Fibroblast of lung (primary cell): ENCODE measurements at places on chromosomes 6 and 20. TPM values are rescaled to one million over a fixed set of nuclear protein-coding genes. Genes with fewer than 3 reads are reported as not detected.

DNA sequence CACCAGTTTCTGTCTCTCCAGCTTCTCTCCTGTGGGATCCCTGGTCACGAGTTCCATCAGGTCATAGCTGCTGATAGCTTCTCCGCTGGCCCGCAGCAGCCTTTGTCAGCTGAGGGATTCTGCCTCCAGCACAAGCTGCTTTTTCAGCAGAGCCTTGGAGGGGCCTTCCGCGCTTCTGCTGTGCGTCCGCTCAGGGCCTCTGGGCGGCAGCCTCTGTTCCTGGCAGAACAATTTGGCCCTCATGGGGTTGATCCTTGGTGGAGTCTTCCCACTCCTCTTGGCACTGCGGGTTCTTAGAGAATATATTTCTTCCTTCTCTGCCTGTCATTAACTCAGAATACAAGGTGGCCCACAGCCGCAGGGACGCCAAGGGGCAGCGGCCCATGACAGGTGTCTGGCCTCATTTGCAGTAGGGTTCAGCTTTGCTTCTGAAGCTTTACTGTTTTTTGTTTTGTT lies 158.8 kb downstream of the DTNBP1 start:
- DNase-seq: peak; percentile 38

DNA sequence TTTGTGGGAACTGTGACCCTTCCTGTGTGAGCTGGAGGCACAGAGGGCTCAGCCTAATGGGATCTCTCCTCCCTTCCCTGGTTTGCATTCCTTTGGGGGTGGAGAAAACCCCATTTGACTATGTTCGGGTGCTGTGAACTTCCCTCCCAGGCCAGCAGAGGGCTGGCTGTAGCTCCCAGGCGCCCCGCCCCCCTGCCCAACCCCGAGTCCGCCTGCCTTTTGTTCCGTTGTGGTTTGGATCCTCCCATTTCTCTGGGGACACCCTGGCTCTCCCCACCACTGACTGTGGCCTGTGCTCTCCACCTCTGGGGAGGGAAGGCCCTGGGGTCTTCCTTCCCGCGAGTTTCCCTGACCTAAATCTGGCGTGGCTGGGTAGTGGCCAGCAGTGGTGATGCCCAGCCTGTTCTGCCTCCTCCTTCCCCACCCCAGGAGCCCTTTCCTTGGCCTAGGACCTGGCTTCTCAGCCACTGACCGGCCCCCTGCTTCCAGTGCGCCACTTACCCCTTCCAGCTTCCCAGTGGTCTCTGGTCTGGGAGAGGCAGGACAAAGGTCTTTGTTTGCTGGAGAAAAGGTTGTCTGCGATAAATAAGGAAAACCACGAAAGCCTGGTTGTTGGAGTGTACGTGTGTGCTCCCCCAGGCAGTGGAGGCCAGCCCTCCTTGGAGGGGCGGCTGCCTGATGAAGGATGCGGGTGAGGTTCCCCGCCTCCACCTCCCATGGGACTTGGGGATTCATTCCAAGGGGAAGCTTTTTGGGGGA lies 4.9 kb downstream of the VEGFA start:
- DNase-seq: peak; percentile 71

DNA sequence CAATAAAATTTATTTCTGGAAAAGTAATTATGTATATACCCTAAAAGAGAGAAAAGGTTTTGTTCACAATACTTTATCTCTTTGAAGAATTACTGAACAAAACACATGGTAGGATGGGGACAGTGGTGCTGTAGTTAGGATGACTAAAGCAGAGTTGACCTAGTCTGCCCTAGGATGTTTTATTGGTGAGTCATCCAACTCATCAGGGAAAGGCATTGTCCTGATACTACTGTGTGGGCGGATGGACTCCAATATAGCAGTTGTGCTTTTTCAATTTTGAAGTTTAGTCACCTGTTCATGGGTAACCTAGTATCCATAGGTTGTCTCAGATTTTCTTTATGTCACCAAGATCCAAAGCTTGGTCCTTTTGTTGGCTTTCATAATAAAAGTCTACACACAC lies 53.3 kb upstream of the EYS start:
- no peak for DNase-seq

- DNase-seq: no peak
Measured at GRCh38 chr20:14984768-14985622, 647.6 kb upstream of the FLRT3 start.

DNA sequence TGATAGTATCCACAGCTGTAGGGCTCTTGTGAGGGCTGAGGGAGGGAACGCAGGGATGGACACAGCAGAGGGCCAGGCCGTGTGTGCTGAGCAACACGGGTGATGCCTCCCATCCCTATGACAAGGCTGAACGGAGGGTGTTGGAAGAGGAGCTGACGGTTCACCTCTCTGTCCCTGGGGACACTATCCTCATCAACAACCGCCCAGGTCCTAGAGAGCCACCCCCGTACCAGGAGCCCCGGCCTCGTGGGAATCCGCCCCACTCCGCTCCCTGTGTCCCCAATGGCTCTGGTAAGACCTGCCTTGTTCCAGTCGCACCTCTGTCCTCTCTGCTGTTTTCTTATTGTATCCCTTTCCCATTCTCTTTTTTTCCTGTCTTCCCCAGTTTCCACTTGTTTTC lies 10.1 kb downstream of the DDR1 start:
- DNase-seq: no peak

GRCh38 chr20:52665441-52665840 lies 306.7 kb upstream of the TSHZ2 start:
- DNase-seq: no peak

DNA sequence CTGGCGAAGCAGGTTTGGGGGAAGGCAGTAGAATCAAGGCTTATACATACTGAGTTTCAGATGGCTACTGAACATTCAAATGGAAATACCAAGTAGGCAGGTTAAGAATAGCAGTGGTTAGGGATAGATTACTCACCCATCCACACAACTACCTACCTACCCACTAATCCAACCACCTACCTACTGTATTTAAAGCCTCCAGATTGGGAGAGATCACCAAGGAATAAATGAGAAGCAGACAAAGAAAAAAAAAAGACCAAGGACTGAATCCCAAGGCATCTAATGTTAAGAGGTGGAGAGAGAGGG lies 68.3 kb upstream of the SMIM29 start:
- DNase-seq: no peak

The NKX2-2 gene
- total RNA-seq: not detected in 2 replicates

DNA sequence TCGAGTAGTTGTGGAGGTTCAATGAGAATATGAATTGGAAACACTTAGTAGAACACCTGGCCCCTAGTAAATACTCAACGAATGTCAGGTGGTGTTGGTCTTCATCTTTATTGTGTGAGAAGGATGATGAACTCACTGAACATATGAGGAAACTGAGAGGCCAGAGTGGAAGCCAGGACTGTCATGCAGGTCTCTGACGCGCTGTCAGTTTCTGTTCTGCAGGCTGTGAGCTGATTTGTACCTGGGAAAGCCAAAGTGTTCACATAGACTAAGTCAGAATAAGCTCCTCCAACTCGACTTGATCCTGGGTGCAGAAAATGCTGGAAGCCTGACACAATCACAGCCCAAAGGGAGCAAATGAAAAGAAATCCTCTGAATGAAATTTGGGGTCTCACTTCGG lies 222.2 kb downstream of the LY86 start:
- no peak for DNase-seq

DNA sequence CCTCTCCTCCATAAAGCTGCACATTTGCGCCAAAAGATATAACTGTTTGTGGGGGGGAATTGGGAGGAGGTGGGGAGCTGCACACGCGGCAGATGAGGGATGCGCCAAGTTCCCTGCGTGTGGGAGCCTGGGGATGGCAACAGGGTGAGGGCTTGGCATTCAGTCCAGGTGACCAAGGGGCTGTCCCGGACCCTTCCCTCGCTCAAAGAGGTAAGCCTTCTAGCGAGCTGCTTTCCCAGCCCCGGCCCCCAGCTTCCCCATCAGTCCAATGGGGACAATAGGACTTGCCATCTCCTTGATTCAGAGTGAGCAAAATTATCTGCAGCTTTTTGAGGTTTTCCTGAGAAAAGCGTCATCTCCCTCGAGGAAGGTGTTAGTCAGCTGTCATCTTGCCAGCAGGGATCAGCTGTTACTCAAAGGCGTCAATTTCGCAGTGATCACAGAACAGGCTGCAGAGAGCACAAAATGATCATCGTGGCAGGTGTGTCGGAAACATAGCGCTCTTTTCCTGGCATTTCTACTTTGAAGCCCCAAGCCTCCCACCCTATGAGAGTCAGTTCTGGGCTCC lies 21.3 kb downstream of the ZNF831 start:
- DNase-seq: no peak

The TRIM15 gene
- total RNA-seq: not detected in 2 replicates

- no peak for DNase-seq
Measured at GRCh38 chr6:20965915-20966314, 431.7 kb downstream of the CDKAL1 start.

GRCh38 chr6:56435326-56435725 lies 187.9 kb upstream of the COL21A1 start:
- DNase-seq: no peak

GRCh38 chr6:1849691-1850090 lies 240.0 kb downstream of the FOXC1 start:
- DNase-seq: no peak

The ARHGAP40 gene
- total RNA-seq: not detected in 2 replicates

The HLA-DQA1 gene
- 0.26 TPM in 1 of 2 replicates, not detected in the other for total RNA-seq

- no peak for DNase-seq
Measured at GRCh38 chr6:32589596-32590449, at the start of gene HLA-DRB1. Gene HLA-DRB1, minus strand, starts transcription at chr6:32589848. Its CDS starts 106 bp downstream, at chr6:32589742.

- DNase-seq: no peak
Measured at GRCh38 chr6:25888626-25889025, 14.6 kb upstream of the SLC17A3 start.

The THBS2 gene
- 269 and 473 TPM in 2 replicates for total RNA-seq

- DNase-seq: no peak
Measured at GRCh38 chr6:154611241-154611640, 100.8 kb upstream of the CNKSR3 start.

The COL20A1 gene
- not detected in 2 replicates for total RNA-seq

DNA sequence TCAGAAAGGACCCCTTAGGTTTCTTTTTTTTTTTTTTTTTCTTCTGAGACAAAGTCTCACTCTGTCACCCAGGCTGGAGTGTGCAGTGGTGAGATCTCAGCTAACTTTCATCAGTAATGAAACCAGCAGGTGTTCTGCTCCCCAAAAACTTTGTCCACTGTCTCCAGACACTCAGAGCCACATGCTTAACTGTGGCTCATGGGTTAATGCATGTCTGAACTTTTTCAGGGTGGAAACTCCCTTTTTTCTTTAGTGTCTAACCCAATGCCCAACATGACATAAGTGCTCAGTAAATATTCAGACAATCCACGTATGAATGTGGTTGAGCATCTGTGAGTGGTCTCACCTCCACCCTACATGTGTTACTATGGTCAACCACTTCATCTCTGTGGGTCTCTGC lies 45.4 kb downstream of the MYB start:
- no peak for DNase-seq

GRCh38 chr20:33896509-33896908 lies 85.4 kb downstream of the CHMP4B start:
- DNase-seq: peak; percentile 75

The HLA-DMB gene
- 0.51 and 0.83 TPM in 2 replicates for total RNA-seq

GRCh38 chr6:52522655-52523054 lies 54.2 kb downstream of the TRAM2 start:
- DNase-seq: peak; percentile 62

DNA sequence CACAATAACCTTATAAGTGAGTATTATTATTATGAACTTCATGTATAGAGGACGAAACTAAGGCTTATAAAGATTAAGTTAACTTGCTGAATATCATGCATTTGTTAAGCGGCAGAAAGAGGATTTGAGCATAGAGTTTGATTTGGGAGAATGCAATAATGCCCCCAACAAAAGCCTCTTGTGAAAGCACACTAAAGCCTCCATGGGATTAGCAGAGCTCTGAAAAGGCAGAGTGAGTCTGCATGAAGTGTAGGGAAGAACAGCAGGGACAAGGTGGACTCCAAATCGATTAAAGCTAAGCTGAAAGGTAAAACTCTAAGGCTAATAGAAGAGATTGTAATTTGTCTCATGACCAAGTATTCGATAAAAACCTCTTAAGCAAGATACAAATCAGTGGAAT lies 100.3 kb downstream of the SH3BGRL2 start:
- DNase-seq: no peak

- no peak for DNase-seq
Measured at GRCh38 chr6:4908062-4908461, 95.8 kb downstream of the RPP40 start.

DNA sequence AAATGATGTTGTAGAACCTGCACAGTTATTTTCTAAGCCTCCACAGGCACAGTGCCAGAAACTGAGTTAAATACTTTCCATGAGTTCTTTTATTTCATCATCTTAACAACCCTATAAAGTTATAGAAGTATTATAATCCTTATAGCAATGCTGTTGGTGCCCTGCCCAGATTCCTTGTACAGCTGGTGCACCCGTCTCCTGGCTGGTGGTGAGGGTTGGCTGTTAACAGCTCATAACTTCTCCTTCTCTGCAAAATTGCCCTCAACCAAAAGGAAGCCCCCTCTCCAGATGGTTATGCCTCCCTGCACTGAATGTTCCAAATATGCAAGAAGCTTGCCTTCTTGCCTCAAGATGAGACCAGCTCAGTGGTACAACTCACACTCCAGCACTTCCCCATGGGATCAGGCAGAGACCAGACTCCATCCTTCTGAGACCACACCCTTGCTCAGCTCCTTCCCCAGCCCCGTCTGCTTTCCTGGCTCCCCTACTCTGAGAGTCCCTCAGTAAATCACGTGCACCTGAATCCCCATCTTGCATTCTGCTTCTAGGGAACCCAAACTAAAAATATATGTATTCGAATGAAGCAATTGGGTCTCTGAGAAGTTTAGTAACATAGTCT lies 304.4 kb upstream of the PLCB4 start:
- DNase-seq: no peak

The RFX6 gene
- total RNA-seq: not detected in 2 replicates

GRCh38 chr6:22164236-22164635 lies 132.6 kb downstream of the PRL start:
- DNase-seq: peak; percentile 23

GRCh38 chr6:37822851-37823682 lies 3.5 kb downstream of the ZFAND3 start:
- DNase-seq: peak; percentile 58

DNA sequence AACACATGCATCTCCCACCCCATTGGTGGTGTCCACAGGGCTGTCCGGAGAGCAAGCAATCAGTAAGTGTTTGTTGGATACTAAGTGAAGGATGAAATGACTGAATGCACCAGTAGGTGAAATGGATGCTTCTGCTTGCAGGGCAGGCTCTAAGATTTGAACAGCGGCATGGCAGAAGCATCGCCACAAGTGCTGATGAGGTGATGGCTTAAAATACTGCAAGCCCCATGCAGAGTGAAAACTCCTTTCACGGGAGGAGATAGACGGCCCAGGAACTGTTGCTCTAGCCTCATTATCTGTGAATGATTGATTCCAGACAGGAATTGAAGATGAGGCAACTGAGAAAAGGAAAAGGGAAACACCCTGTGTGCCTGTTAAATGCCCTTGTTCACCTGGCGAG lies 158.9 kb downstream of the LY86 start:
- DNase-seq: no peak

DNA sequence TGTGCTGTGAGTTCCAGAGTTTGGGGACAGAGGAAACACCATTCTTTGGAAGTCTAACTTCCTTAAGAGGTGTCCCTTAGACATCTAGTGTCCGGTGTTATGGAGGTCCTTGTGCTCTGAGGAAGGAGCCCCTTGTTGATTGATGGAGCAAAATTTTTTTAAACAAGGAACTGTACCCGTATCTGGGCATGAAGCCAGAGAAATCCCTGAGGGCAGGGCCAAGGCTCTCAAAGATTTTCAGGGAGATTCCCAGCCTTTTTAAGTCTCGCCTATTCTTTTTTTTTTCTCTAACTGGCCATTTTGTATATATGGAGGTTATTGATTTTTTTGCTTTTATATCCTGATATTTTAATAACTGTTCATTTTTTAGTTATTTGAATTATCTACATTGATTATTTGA lies 45.9 kb downstream of the TRIM38 start:
- DNase-seq: no peak

GRCh38 chr6:106421496-106421895 lies 61.0 kb downstream of the CRYBG1 start:
- DNase-seq: peak; percentile 73
